ENCODE measurements at places on chromosomes 11 and 22.

DNA sequence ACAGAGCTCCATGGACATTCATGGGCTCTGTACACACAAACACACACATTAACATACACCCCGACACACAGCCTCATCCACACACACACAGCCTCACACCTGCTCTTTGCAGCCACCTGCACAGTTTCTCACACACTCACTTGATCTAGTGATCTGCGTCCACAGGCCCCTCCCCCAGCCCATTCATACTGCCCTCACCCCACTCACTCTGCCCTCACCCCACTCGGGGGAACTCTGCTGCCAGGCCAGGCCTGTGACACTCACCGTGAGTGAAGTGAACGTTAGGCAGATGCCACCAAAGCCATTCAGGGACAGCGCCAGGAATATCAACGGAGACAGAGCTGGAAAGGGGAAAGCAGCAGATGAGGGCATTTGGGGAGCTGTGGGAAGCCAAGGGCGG lies 15.0 kb downstream of the SLC43A1 start:
- DNase-seq, result no peak

- no peak for DNase-seq
These were observed 67.7 kb downstream of the APOL5 start for GRCh38 chr22:35785181-35785923.

- no peak for DNase-seq
These were observed 143.3 kb upstream of the THY1 start for GRCh38 chr11:119566319-119566718.

DNA sequence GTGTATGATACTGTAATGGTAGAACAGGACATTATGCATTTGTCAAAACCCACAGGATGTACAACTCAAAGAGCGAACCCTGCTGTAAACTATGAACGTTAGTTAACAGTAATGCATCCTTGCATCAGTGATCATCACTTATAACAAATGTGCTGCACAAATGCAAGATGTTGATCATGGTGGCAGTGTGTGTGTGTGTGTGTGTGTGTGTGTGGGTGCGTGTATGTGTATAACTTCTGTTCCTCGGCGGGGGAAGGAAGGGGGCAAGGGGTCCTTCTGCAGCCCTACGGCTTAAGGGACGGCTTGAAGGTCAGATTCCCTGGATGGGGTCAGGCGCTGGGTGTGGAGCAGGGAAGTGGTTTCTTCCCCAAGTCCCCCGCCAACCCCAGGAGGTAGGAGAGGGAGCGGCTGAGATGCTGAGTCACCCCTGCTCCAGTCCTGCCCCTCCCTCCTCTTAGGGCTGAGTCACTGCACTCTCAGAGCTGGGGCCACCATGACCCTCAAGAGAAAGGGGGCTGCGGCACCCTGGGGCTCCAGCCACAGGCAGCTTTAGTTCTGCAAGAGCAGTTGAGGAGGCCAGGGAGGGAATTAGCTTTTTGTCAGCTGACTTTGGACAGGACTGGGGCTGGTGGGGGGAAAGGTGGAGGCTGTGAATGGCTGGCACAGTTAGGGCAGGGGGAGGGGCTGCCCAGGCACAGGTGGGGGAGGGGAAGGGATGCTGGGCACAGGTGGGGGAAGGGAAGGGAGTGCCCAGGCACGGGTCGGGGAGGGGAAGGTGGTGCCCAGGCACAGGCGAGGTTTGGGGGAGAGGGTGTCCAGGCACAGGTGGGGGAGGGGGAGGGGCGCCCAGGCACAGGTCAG lies 8.8 kb upstream of the CTSD start:
- no peak for DNase-seq

GRCh38 chr22:27603800-27604144 lies 197.8 kb downstream of the MN1 start:
- no peak for DNase-seq

GRCh38 chr22:36073476-36073875 lies 44.9 kb upstream of the RBFOX2 start:
- DNase-seq, result no peak

DNA sequence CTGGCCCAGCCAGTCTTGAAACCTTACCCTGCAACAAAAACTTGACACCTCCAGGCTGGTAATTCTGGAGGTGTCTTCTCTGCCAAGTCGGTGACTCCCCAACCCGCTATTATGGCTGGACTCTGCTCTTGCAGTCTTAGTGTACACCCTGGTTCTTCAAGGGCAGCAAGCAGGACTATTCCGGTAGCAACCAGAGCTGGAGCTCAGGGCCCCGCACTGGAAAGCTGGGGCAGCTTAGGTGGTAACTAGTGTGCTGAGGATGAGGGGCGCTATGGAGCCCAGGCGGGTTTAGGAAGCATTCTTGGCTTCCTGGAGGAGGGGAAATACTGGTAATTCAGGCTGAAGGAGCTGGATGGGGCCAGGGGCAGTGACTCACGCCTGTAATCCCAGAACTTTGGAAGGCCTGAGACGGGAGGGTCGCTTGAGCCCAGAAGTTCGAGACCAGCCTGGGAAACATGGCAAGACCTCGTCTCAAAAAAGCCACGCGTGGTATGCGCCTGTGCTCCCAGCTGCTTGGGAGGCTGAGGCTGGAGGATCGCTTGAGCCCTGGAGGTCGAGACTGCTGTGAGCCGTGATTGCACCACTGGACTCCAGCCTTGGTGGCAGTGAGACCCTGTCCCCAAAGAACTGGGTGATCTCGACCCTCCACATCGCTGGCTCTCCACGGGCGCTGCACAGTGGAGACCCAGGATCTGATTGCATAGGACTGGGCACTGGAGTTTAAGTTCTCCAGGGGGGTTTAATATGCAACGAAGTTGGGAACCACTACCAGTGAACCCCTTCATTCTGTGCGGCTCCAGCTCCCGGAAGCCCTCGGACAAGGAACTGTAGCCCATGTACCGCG lies 10.6 kb upstream of the AIFM3 start:
- no peak for DNase-seq

DNA sequence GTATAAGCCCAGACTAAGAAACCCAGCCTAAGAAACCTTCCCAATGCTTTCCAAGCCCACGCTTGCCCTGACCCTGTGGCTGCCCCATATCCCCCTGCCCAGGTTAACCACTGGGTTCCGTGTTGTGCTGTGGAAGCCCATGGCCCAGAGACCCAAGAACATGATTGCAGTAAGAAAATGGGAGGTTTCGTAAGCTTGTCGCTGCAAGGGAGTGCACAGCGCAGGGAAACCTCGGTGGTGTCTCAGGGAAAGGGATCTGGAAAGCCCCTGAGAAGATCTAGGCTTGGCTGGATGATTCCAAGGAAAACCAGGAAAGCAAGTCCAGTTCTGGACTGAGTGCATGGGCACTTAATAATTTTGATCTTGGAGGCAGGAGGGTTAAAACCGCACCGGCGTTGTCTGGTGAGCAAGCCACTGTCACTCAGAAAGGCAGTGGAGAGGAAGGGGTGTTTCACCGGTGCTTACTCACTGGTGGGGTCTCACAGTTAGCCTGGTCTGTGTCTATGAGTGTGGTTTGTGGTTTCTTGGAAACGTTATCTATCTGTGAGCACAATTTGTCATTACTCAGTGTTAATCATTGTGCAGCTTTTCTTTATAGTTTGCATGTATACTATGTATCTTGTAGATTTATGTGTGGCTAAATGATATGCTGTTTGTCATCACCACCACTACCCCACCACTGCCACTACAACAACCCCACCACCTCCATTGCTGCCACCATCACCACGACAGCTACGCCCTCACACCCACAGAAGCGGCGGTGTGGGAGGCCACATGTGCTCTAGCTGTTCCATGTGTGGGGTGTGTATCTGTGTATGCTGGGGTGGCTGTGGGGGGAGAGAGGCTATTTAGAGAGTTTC lies 53.3 kb upstream of the PRDM11 start:
- DNase-seq, result no peak

DNA sequence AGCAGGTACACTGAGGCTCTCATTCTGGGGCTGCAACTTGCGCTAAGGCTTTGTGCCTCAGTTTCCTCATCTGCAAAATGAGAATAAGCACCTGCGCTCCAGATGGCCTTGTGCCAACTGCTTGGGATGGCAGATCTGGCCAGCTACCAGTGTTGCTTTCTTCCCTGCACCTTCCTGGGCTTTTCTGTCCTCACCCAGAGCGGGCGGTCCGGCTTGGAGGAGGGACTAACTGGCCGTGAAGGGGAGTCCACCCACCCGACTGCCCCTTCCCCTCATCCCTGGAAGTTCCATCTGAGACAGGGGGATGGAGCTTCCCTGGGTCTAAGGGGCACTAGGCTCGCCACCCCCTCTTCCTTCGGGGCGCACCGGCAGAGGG lies 3.5 kb downstream of the SLC16A8 start:
- no peak for DNase-seq

DNA sequence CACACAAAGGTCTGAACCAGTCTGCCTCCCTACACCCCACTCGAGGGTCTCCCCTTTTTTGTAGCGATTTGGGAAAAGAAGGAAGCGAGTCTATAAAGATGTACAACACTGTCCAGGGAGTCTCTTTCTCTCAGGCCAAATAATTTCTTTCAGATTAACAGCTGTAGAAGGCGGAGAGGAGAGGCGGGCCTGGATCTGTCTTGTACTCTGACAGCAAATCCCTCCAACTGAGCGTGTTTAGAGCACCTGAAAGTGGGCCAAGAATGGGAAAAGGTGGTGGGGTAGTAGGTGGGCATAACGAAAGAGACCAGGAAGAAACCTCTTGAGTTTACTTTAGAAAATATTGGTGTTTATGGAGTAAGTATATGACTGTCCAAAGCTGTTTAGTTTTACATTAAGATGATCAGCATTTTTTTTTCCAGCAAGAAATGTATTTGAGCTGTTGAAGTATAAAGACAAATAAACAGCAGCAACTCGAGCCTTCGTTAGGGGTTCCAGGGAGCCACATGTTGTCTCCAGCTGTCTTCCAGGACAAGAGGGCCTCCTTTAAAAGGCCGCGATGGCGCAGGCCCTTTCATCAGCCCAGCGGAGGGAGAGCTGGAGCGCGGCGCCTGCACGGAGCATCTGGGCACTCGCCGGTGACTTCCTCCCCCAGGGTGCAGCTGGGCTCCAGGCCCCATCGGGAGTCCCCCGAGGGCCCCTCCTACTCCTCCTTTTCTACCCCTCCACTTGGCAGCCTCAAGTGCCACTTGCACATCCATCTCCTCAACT lies 34.9 kb downstream of the SCUBE1 start:
- no peak for DNase-seq

DNA sequence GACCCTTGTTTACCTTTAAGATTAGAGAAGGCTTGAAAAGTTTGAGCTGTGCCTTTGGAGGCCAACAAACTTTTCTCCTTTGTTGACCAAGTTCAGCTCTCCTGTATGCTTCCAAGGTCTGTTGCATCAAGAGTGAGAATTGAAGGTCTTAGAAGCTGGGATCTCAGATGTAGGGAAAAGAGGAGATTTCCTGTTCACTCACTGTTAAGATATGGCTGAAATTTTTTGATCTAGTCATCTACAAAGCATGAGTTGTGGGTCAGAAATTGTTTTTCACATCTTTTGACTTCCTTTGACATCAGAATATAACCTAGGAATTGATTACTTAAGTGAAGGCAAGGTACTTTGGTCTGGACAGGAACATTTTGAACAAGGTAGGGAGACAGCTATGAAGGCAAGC lies 12.1 kb downstream of the OR51B4 start:
- DNase-seq, result no peak

- DNase-seq, result no peak
These were observed 4.7 kb upstream of the PELI3 start for GRCh38 chr11:66462010-66462409.

- no peak for DNase-seq
These were observed 468.2 kb downstream of the MIAT start for GRCh38 chr22:27125539-27125938.

- DNase-seq, result no peak
These were observed 37.3 kb upstream of the TECTA start for GRCh38 chr11:121063728-121064127.

GRCh38 chr11:102177126-102177525 lies 66.9 kb downstream of the YAP1 start:
- no peak for DNase-seq

GRCh38 chr11:83764643-83765042 lies 478.5 kb upstream of the CCDC90B start:
- DNase-seq, result no peak

DNA sequence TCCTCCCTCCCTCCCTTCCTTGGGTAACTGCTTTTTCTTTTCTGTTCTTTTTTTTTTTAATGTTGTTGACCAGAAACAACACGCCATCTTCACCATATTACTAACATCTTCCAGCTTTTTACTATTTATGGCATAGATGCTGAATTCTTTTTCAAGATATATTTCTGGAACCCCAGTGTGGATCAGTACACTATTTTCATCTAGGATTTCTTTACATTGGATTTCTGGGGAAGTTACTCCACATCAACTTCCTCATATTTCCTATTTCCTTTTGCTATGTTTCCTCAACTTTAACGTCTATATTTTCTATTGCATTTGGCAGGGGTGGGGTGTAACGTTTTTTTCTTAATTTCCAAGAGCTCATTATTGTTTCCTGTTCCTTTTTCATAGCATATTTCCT lies 7.0 kb downstream of the PGM2L1 start:
- DNase-seq, result no peak

- no peak for DNase-seq
These were observed 1.9 kb downstream of the MMP7 start for GRCh38 chr11:102528618-102529017.

DNA sequence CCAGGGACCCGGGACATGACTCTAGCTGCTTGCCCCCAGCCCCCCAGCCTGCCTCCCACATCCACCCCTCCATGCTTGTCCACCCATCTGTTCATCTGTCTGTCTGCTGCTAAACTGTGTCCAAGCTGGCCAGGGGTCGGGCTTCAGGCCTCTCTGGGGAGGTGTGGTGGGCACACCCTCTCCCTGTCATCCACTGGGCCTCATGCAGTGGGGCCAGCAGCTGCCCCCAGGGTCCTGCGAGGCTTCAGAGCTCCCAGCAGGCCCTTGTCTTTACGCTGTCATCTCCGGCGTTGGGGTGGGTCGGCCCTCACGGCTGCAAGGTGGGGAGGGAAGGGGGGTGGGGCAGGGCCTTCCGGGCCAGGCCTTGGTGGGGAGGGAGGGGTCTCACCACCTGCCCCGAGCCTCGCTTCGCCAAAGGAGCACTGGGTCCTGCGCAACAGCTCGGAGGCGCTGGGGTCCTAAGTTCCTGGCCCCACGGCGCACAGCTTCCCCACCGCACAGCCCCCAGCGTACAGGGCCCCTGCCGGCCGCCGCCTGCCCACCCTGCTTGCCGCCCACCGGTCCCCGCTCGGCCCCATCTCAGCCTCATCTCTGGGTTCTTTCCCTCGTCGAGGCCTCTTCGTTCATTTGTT lies 26.7 kb downstream of the MOB2 start:
- no peak for DNase-seq

GRCh38 chr11:63961608-63962412 lies 12.6 kb upstream of the COX8A start:
- DNase-seq, result no peak

DNA sequence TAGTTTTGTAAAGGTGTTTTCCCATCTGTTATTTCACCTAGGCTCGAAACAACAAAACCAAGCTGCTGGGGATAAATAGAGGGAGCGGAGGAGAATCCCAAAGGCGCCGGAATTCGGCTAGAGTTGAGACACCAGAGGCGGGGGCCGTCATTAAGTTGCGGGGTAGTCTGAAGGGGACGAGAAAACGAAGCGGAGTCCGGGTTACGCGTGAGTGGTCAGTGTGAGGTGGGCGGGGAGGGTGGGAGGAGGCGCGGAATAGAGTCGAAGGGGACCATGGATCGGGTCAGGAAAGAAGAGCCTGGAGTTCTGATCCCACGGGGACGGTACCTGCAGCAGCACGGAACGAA lies 361 bp downstream of the SRPRA start:
- DNase-seq, result no peak
